LNCaP clone FGC (cell line): ENCODE measurements at places on chromosomes 11 and 22.

GRCh38 chr11:114774599-114775361 is 96.5 kb downstream of the NXPE2 start:
- DNase-seq, result no peak

GRCh38 chr11:6630632-6631291 is 11.5 kb upstream of the TPP1 start:
- no peak for DNase-seq

DNA sequence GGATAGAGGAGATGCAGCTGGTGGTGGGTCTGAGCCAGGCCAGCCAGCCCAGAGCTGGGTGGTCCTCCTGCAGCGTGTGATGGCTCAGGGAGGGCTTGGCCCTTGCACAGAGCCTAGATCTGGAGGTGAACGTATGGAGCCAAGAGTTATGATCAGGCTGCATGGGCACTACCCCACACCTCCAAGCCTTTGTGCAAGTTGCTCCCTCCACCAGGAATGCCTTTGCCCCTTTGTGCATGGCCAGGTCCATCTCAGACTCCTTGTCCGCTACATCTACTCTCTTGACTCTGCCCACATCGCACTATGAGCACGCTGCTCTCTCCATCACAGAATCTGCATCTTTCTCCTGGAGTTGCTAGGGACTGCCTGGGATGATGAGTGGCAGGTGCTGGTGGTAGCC is 895.7 kb downstream of the TBC1D22A start:
- DNase-seq, result no peak

- peak; percentile 18 for DNase-seq
Measured at GRCh38 chr22:46842606-46843005, 80.2 kb downstream of the TBC1D22A start.

GRCh38 chr11:26580929-26581328 is 8.9 kb upstream of the MUC15 start:
- no peak for DNase-seq

DNA sequence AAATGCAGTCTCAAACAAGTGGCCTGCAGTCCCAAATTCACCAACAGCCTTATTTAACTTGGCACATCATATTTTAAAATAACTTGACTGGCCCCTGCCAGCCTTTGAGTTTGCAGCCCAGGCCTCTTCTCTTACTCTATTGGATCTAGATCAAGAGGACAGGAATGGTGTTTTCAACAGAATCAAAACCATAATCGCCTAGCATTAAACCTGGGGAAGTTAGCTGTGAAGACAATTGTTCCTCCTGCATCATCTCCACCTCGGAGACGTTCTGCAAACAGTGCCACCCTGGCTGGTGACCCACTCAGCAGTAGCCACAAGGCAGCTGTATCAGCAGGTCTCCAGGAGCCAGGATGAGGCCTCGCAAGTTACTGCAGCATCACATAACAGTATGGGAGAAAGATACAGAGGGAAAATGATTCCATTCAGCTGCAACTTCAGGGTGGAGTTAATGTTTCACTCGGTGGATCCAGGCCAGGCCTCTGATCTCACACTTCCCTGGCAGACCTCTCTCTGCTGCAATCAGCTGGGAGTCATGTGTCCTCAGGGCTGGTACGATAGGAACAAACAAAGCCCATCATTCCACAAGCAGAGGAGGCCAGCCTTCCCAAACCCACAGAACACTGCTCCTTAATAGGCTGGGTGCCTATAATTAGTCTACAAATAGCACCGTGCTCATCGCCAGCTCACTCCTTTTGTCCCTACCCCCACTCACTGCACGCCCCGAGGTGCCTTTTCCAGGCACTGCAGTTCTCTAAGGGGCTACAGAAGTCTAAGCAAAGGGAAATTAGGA is 18.6 kb upstream of the SCN2B start:
- peak; percentile 56 for DNase-seq

- no peak for DNase-seq
Measured at GRCh38 chr11:15677181-15677580, 562.5 kb downstream of the INSC start.

DNA sequence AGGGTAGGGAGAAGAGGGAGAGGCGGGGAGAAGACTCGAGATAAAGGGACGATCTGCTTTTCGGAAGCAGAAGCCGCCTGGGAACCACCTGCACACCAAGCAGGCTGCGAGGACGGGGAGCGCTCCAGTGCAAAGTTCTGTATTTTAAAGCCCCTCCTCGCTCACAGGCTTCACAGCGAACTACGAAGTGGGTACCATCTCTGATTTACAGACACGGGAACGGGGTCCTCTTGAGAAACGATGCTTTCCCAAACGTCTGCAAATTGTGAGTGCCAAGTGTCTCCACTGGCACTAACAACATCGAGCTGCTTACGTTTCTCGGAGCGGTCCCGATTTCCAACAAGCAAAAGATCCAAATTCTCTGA is 700 bp upstream of the STX3 start:
- DNase-seq, result no peak

GRCh38 chr11:2581931-2582350 is 117.9 kb downstream of the KCNQ1OT1 start:
- DNase-seq, result no peak

GRCh38 chr11:119673759-119674336 is 55.2 kb downstream of the NECTIN1 start:
- no peak for DNase-seq

DNA sequence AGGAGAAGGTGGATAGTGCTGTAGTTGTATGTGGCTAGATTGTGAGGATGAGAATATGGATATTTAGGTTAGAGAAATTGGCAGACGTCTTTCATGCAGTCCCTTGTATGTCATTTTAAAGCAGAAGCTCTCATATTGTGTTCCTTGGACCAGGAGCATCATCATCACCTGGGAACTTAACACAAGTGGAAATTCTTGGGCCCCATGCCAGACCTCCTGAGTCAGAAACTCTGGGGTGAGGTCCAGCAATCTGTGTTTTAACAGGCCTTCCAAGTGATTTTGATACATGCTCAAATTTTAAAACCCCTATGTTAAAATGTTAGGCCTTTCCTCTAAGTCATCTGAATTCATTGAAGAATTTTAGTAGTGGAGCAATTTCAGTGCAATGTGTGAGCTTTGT is 34.8 kb downstream of the JHY start:
- no peak for DNase-seq

- no peak for DNase-seq
Measured at GRCh38 chr11:422249-422656, 7.5 kb upstream of the SIGIRR start.

DNA sequence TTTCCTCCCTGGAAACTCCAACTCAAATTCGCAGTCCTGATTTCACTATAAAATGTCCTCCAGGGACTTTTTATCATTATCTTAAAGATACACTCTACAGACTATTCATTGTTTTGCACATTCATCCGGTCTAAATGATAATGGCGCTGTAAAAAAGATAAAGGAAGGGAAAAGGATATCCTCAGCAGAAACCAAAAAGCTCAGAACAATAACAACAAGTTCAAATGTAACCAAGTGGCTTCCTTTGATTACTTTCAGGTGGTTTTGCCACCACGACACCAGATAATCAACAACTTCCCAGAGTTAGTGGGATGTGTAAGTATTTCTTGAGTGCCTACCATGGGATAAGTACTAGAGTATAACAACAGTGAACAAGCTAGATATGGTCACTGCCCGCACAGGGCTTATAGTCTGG is 26.3 kb downstream of the PRCP start:
- DNase-seq, result no peak

- DNase-seq, result peak; percentile 67
Measured at GRCh38 chr22:32042924-32043323, at the start of gene SLC5A1. Gene SLC5A1, plus strand, starts transcription at chr22:32043261. Its CDS starts 21 bp downstream, at chr22:32043282.

- DNase-seq, result no peak
Measured at GRCh38 chr11:72996959-72997358, 145.2 kb downstream of the FCHSD2 start.

GRCh38 chr11:78773492-78773891 is 198.8 kb upstream of the NARS2 start:
- DNase-seq, result no peak

GRCh38 chr22:23549198-23549595 is 30.9 kb downstream of the IGLL1 start:
- no peak for DNase-seq

GRCh38 chr11:73381589-73381988 is 5.4 kb downstream of the RELT start:
- DNase-seq, result no peak

- DNase-seq, result no peak
Measured at GRCh38 chr22:22720201-22720723, 75.8 kb downstream of the GGTLC2 start.
